ENCODE measurements at places on chromosomes 16 and 17.

- DNase-seq = no peak
Measured at GRCh38 chr17:74009056-74009625, 194.3 kb upstream of the RPL38 start.

DNA sequence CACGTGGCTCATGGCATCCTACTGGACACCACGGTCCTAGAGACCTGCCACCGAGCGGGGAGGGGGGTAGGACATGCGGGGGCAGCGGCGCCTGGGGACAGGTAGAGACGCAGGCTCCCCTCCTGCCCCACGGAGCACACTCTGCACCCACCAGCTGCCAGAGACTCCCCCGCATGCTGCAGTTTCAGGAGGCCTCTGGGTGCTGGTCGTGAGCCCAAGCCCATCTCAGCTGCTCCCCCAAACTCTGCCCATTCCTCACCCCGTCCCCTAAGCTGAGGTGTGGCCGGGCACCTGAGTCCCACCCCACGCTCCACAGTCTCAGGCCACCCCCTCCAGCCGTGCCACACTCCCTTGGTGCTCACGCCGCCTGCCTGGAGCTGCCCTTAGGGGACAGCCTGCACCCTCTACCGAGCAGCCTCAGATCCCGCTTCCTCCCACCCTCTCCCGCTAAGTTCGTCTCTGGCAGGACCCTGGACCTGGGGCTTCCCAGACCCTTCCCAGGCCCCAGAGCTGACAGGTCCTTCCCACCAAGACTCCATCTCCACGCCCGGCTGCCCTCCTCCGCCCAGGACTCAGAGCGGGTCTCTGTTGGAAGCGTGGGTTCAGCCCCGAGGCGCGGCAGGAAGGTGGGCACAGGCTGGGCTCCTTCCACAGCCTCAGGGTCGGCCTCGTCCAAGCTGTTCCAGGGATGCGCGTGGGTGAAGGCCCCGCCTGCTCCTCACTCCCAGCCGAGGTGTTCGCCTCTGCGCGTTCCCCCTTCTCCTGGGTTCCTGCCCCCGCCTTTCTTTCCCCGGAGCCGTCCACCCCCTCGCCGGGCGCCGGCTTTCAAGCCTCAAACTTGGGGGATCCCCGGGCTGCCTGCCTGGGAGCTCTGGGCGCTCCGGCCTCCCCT, 1.3 kb downstream of the RAB40B start:
- DNase-seq = no peak

DNA sequence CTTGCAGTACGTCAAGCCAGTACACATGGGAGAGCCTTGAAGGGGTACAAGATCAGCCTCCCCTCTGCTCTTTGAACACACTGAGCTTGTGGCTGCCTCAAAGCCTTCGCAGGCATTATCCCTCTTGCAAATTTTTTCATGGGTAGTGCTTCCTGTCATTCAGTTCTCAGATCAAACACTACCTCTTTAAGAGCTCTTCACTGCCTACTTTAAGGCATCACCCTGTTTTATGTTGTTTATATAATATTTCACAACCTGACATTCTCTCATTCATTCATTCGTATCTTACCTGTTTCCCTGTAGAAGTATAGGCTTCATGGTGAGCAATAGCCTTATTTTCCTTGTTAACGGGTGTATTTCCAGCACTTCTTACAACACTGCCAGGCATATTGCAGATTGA, 269.1 kb downstream of the CDH13 start:
- DNase-seq = no peak

- DNase-seq = no peak
Measured at GRCh38 chr16:30351586-30352419, 3.3 kb downstream of the CD2BP2 start.

GRCh38 chr17:60161598-60162330, 12.0 kb downstream of the CA4 start:
- no peak for DNase-seq

GRCh38 chr16:85123891-85124635, 11.8 kb upstream of the CIBAR2 start:
- no peak for DNase-seq

DNA sequence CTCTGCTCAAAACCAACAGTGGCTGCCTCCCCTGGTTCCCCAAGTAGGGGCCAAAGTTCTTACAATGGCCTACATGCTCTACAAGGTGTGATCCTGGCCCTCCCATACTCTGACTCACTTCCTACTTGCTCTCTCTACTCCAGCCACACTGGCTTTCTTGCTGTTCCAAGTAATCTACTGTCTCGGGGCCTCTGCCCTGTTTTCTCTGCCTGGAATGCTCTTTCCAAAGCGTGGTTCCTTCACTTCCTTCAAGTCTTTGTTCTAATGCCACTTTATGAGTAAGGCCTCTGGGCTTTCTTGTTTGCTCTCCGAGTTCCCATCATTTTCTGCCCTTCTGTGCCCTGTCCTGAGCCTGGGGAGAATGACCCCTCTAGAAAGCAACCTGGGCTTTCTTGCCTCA, 4.1 kb upstream of the CDH3 start:
- DNase-seq = no peak

DNA sequence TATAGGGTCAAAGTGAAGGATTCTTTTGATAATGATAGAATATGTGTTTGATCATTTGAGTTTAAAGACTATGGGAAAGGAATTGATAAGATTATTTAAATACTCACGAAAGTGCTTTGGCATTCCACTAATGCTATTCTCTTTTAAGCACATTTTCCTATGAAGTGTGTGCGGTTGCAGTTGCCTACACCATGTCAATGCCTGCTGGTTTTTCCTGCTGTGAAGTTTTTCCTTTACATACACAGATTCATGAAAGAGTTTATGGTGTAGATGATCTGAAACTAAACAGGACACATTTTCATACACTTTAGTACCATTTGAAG, 78.7 kb downstream of the VMP1 start:
- no peak for DNase-seq

DNA sequence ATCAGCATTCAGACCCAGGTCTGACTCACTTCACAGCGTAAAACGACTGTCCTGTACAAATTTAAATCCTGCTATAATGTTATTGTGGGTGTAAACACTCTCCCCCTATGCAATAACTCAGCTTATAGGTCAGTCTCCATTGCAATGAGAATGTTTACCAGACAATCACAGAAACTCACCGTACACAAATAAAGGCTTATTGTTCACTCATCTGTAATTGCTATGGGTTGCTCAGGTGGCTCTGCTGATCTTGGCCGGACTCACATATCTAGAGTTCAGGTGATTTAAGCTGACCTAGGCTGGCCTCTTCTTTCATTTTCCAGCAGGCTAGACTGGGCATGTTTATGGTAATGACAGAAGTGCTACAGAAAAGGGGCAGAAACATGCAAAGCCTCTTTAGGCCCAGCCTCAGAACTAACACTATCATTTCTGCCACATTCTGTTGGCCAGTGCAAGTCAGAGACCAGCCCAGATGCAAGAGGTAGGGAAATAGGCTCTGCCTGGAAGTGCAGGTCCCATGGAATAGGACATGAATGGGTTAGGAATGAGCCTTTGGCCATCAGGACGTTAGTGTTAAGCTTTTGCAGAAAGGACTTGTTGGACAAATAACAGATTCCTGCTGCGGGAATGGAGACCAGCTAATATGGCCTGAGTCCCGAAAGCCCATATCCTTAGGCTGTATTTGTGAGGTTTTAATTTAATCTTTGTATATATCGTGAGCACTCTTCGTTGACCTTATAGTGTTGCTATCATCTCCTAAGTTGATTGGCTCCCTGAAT, 44.0 kb downstream of the HLF start:
- DNase-seq = no peak

- DNase-seq = peak; percentile 1
Measured at GRCh38 chr16:73735018-73735417, 561.6 kb upstream of the PSMD7 start.

- DNase-seq = no peak
Measured at GRCh38 chr17:74234486-74234885, 21.1 kb downstream of the TTYH2 start.

GRCh38 chr16:57588831-57589230, 39.6 kb upstream of the ADGRG1 start:
- no peak for DNase-seq

- DNase-seq = no peak
Measured at GRCh38 chr17:71975331-71975801, 145.5 kb upstream of the SOX9 start.

DNA sequence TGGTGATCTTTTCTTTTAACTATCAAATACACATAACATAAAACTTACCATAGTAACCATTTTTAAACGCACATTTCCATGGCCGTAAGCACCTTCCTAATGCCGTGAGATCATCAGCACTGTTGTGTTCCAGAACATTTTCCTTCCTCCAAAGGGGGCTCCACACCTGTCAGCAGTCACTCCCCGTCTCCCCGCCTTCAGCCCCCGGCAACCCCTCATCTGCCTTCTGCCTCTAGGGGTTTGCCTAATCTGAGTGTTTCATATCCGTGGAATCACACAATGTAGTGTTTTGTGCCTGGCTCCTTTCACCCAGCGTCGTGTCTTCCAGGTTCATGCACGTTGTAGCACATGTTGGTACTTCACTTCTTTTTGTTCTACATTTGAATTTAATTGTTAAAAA, 350.1 kb upstream of the TNRC6C start:
- DNase-seq = no peak

GRCh38 chr17:78168242-78168902, at the start of gene SYNGR2:
SYNGR2 (plus strand) TSS chr17:78168581; CDS start chr17:78168617, 36 bp downstream.
- DNase-seq = peak; percentile 80

DNA sequence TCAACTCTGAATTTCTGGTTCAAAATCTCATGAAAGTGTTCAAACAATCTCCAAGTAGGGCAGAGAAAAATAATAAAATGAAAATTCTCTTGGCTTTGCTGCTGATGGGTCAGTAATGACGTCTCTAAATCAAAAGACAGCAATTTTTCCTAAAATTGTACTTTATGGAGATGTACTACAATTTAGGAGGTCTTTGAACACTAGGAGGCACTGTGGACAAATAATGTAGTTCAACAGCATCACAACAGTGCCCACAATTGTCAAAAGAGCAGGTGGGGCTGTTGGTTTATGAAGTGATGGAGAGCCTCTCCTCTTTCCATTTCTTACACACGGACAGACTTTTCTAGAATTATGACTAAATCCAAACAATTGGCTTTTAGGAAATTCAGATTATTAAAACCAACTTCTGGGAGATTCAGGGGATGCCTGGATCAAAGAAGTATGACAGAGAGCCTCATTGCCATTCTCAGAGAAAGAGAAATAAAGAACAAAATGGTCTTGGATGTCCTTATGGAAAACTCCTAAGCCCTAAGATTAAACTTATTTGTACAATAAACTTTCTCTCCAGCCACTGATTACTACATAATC, 23.8 kb downstream of the EZH1 start:
- peak; percentile 33 for DNase-seq

- DNase-seq = peak; percentile 50
Measured at GRCh38 chr16:79089735-79090284, 510.7 kb downstream of the MAF start.

GRCh38 chr16:81060576-81061306, 16.3 kb downstream of the C16orf46 start:
- DNase-seq = no peak

DNA sequence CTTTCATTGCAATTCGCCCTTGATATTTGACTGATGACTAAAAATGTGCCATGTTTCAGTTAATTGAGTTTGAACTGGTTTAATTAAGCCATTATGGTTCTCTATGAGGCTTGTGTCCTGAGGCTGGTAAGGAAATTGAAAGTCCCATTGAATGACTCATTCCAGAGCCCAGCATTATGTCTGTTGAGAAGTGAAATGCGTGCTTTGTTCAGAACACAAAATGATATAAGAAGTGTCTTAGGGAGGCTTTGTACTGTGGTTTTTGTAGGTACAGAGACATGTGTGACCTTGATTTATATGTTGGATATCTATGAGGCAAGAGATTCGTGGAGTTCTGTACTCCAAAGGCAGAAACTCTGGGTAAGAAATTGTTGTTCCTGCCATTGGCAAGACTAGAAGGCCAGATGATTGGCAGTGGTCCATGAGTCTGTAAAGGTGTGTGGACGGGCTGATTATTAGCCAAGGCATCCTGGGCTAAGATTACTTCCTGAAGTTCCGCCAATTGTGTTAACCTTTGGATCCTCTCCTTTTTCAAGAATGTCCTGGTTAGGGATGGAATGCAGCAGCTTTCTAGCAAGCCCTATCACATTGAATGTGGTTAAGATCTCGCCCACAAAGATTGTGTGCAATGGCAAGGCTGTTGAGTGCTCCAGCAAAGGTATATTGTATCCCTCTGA, 103.7 kb downstream of the NPIPB5 start:
- no peak for DNase-seq

DNA sequence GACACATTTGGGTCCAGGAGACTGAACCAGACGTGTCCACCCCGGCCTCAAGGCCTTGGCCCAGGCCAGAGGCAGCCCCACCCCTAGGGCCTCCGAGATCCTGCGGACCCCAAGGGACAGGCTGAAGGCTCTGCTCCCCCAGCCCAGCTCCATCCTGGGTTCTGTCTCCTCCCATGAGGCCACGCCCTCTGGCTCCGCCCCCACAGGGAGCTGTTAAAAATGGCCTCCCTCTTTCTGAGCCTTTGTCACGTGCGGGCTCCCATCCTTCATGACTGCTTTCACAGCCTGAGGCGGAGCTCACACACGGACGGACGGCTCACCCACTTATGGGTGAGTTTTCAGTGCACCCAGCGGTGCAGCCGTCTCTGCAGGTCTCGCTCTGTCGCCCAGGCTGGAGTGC, 6.5 kb upstream of the CACNA1H start:
- no peak for DNase-seq

GRCh38 chr16:57693550-57693949, 1.1 kb upstream of the DRC7 start:
- no peak for DNase-seq

DNA sequence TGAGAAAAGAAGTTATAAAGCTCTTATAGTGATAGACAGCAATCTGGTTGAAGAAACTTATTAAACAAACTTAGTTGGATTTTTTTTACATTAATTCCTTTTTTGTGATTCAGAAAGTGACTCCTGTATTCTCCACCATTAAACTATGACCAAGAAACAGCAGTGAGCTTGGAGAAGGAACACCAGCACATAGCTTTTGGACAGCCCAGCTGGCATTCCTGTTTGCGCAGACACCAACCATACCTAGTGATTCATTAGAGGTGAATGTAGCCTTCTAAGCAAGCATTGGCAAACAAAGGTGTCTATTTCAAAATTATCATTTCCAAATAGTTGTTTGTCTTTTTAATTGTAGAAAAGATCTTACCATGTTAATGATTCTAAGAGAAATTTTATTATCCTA, 94.4 kb downstream of the STXBP4 start:
- DNase-seq = no peak

DNA sequence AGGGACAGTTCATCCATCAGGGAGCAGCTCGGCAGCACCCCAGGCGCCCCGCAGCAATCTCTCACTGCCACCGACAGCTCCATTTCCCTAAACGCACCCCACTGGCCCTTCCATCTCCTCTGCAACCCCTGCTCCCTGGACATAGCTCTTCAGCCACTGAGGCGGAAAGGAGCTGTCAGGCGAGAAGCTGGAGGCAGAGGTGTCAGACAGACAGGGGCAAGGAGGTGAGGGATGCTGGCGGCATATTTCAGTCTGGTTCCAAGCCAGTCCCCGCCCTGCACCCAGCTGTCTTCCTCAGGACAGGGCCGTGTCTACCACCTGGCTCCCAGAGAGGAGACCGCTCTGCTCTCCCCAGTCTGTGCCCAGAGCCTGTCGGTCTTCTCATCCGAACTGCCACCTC, 9.7 kb downstream of the ACLY start:
- no peak for DNase-seq

Data from activated CD4-positive, alpha-beta T cell treated with anti-CD3 and anti-CD28 coated beads for 24 hours (primary cell).